ENCODE measurements at places on chromosomes 16 and 17.

DNA sequence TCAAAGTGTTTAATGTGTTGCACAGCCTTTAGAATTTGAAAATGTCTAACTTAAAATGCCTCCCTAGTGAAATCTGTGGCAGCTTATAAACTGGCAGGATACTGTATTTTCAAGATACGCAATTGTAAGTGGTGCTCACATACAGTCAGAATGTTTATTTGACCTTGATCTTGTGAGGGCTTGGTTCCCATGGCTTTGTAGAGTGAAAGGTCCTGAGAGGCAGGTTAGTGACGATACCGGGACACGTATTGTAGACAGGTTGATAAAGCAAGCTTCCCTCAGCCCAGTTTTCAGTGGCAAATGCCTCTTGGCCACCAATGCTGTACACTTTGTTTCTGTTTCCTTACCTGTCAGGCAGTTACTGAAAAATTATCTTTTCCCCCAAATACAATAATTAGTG, 426.6 kb downstream of the MAF start:
- DNase-seq: no peak

DNA sequence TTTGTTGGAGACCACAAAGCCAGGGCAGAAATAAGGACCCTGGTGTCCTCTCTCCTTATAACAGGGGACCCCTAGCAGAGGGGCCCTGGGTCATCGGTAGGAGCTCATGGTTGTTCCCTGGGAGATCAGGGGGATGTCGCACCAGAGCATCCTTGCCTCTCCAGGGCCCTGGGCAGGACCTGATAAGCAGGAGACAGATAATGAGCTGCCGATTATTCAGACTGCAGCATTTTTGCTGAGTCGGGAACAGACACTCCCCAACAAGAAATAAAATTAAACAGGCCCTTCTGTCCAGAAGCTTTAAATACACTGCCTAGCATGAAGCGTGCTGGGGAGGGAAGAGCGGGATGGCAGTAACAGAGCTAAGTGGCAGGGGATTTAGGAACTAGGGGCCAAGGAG, 15.4 kb upstream of the GFAP start:
- DNase-seq: no peak

DNA sequence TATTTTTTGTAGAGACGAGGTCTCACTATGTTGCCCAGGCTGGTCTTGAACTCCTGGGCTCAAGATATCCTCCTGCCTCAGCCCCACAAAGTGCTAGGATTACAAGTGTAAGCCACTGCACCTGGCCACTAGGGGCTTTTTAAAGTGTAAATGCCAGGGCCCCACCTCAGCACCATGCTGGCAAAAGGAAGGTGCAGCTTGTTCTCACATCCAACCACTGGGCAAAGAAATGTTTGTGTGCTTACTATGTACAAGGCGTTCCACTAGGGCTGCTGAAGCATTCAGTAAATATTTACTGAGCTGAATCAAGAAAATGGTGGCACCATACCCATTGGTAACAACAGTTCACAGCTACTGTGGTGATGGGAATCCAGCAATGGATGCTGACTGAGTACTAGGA, 22.6 kb downstream of the COG1 start:
- no peak for DNase-seq

DNA sequence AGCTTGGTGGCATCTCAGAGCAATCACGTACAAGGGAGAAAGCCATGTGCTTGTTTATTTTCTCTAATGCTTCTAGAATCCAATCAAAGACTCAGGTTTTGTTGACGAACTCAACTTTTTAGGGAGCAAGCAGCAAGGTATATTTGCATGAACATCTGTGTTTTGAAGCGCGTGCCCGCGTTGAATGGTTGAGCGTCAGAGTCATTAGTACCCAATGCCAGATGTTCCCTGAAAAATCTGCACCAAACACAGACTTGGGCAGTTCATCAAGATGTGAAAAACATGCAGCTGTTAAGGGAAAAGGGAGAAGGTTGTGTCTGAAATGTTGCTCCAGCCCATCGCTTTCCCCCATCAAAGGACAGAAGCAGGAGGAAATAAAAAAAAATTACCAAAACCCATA, 170.4 kb downstream of the SNX29 start:
- DNase-seq: no peak

DNA sequence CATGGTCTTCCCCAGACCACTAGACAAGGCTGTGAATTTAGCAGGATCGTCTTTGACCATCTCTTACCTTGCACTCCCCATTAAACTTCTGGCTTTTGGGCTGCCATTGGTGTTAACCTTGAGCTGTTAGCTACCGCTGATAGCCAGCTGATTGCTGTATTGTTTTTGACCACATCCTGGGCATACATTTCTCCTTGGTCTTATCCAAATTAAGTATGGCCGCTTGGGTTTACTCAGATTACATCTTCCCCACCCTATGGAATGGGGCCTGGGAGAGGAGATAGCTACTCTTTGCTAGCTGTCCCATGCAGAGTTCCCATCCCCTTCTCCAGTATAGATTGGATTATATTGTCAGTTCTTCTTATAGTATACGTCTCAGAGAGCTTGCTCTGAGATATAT, 270.4 kb upstream of the ELAC2 start:
- no peak for DNase-seq

DNA sequence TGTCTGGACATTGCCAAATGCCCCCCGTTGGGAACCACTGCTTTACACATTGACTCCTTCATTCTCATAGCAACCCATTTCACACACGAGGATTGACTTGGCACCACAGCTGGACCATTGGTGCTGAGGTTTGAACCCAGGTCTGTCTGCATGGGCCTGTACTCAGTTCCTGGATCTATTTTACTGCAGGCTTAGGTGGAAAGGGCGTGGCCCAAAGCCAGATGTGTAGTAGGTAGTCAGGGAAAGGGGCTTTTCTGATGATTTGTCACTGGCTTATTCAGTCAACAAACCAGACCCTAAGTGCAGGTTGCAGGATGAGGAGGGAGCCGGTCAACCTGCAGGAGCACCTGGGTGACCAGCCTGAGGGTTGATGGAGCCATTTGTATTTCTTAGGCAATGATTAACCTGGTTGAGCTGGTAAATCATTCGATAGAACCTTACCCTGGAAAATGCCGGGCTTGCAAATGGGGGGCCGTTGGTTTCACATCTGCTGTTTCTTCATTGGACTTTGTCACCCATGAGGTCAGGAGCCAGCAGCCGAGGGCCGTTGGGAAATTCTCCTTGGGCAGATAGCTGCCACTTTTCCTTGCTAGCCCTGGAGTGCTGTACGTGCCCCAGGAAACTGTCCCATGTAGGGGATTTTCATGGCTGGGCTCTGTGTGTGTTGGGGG, 104.4 kb downstream of the CMIP start:
- DNase-seq: no peak

- DNase-seq: no peak
These were observed 323 bp downstream of the ST3GAL2 start for GRCh38 chr16:70438585-70438968.

GRCh38 chr17:43634591-43635125, 27.1 kb downstream of the MEOX1 start:
- DNase-seq: no peak

DNA sequence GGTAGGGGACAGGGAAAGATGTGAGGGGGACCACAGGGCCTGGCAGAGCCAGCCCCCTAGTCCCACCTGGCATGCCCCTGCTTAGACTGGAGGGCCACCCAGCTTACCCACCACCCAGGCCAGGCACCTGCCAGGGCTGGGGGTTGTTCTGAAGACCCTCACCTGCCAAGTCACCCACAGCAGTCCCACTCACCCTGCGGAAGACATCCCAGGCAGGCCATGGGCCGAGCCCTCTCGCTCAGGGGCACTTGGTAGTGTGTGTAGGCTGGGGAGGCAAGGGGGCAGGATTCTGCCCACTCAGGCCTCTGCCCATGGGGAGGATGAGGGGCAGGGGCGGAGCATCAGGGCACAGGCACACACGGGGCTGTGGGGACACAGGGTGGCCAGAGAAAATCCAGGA, 4.0 kb downstream of the PLCD3 start:
- DNase-seq: no peak

- DNase-seq: no peak
These were observed 58.3 kb downstream of the B9D1 start for GRCh38 chr17:19304209-19304608.

DNA sequence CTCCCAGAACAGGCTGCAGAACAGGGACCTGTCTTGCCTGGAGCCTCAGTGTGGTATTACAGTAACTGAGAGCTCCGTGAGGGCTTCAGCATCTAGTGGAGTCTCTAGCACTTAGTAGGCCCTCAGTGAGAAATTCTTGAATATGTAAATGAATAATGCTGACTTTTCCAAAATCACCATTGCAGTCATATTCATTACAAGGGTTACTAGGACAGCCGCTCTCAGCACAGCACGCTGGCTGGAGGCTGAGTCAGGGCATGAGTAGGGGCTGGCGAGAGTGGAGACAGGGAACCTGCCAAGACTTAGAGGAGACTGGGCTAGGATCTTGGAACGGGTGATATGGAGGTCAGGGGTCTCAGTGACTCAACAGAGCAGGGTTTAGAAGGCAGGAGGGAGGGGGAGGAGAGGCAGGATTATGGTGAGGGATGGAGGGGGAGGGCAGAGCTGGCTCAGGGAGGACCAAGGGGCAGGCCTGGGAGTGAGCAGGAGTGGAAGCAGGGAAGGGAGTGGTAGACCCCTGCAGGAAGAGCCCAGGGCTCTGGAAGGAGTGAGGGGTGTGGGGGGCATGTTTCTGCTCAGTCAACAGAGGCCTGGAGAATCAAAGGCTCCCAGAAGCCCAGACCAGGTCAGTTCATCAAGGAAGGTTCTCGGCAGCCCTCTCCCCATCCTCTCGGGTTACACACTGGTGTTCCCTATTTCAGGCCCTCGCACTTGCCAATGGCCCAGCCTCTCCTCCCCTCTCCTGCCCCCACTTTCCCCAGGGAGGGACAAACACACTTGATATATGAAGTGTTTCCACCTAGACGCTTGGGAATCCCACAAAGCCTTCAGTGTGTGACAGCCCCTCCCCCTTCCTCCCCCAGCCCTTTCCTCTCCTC, 42.3 kb downstream of the FZD2 start:
- DNase-seq: no peak

- no peak for DNase-seq
These were observed 24.5 kb upstream of the RASD1 start for GRCh38 chr17:17520599-17521232.

DNA sequence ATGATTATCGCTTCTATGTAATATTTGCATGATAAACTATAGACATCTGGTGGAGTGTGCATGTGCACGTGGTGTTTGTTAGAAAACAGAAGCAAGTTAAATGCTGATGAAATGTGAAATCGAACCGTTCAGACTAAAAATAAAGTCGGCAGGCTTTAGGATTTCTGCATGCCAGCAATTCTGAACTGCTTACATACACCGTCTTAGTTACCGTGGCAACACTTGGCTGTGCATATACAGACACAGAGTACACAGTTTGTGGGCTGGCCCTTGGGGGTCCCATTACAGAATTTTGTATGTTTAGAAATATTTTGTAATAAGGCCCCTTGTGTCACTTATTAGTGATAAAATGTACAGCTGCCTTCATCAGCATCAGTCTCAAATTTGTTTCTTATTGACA, 605.5 kb downstream of the RBFOX1 start:
- no peak for DNase-seq

GRCh38 chr17:74380086-74380958, 13.0 kb downstream of the GPR142 start:
- no peak for DNase-seq

- no peak for DNase-seq
These were observed 821 bp downstream of the SOCS7 start for GRCh38 chr17:38352245-38353085.

DNA sequence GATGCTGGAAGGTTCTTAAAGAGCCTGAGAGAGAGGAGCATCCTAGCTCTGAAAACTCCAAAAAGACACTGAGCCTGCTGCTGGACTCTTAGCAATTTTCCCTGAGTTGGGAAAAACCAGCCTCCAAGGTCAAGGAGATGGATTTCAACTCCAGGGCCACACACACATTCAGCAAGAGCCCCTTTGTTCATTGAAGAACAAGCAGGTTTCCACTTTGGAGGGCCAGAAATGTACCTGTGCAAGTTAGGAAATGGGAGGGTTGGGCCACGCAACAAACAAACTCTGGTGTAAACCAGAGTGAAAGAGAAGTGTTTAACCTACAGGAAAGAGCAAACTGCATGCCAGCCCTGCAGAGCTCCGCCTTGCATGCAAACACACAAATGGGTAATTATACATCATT, 264.8 kb upstream of the RPL38 start:
- DNase-seq: no peak

- no peak for DNase-seq
These were observed 17.8 kb downstream of the RGS9 start for GRCh38 chr17:65154770-65155589.

DNA sequence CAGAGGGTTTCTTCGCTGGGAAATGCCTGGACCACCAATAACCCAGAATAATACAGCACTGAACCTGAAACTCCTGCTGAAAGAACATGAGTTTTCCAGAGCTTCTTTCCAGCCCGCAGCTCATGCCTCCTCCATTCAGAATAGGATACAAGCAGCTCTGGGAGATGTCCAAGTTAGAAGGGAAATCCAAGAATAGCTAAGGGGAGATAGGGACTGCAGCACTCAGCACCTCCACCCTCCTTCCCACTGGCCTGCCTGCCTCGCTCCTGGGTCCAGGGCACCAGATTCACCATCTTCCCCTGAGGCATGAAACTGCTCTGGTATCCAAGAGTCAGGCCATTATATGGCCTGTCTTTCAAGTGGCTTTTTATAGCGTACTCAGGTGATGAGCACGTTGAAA, 4.1 kb downstream of the KRT31 start:
- no peak for DNase-seq

DNA sequence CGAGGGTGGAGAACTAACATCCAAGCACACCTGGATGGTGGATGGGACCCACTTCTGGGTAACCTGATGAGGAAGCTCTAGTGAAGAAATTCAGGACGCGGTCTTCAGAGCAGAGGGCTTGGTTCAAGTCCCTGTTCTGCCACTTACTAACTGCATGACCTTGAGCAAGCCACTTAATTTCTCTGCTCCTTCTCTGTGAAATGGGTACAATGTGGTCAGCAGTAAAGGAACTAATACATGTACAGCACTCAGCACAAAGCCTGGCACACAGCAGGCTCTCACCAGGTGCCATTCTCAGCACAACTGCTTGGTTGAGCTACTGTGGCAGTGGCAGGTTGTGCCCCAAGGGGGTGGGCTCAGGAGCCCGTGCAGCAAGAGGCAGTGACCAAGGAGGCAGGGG, 1.9 kb upstream of the OSBPL7 start:
- no peak for DNase-seq

DNA sequence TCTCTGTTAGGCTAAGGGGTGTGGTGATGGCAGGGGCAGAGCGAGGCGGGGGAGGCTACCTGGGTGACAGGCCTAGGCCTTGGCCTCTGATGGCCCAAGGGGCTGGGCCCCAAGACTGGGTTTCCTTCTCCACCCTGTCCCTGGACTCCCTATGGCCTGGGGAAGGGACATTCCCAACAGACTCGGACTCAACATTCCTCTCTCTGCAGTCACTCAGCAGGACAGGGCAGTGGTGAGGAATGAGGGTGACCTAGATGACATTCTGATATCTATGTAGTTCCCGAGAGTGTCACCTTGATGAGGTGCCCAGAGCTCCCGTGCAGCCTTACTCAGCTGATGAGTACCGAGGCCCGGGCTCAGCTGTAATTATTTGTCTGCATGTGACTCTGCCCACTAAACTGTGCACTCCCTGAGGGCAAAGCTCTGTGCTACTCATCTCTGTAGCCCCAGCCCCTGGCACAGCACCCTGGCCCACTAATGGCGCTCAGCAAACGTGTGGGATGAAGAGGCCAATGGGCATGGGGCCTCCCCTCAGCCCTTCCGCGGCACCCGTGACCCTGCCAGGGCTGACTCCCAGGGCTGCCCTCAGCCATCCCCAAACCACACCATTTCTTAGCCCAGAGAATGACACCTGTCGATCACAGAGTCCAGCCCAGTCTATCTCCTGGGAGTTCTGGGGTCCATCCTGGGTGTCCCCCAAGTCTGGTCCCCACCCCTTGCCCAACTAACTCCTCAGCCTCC, 2.2 kb downstream of the PLCD3 start:
- no peak for DNase-seq

- no peak for DNase-seq
These were observed 3.1 kb downstream of the NME3 start for GRCh38 chr16:1768061-1768766.
